Neural crest cell (in vitro differentiated cells): ENCODE measurements at places on chromosomes 1 and 21.
A peak's percentile ranks its signal among the peaks of the same experiment; 100 is the strongest.

- no peak for DNase-seq
Observed at GRCh38 chr1:69523032-69523431, 44.7 kb upstream of the LRRC7 start.

- DNase-seq, result no peak
Observed at GRCh38 chr1:194474701-194475100, 1288.3 kb upstream of the B3GALT2 start.

DNA sequence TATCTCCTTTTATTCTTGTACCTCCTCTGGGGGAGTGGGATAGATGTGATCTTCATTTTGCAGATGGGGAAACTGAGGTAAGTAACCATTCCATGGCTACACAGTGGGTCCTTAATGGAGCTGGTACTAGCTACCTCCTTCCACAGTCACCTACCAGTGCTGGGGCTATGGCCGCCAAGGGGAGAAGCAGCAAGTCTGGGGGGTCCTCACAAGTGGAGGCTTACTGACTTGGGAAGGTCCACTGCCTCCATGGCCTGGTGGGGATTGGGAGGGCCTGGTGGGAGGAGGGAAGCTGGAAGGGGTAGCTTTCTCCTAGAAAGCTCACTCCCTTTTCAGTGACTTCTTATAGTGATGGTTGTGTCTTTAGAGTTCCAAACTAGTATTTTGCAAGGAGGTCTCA lies 5.9 kb upstream of the FOXO6 start:
- DNase-seq, result no peak

GRCh38 chr1:205492201-205492667 lies 12.2 kb upstream of the CDK18 start:
- no peak for DNase-seq

GRCh38 chr21:31869750-31870149 lies 3.1 kb upstream of the HUNK start:
- no peak for DNase-seq

DNA sequence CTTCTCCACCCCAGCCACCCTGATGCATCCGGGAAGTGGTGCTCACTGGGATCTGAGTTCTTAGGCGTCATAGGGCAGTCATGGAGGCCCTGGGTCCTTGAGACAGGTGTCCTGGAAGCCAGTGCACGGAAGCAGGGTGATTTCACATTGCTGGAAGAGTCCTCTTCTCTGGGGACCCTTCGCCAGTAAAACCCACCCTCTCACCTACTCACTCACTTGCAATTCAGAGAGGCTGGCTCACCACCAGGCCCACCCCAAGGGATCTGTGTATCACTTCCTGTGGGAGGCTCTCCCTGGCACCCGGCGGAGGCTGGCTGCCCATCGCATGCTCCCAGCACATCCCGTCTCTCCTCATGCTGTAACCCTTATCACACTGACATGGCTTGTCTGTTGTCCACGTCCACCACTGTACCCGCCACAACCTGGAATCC lies 40.2 kb upstream of the EPS8L3 start:
- no peak for DNase-seq

- DNase-seq, result no peak
Observed at GRCh38 chr21:35399002-35399530, 350.0 kb upstream of the RUNX1 start.

GRCh38 chr1:178457651-178458050 lies 39.1 kb downstream of the CLEC20A start:
- no peak for DNase-seq

DNA sequence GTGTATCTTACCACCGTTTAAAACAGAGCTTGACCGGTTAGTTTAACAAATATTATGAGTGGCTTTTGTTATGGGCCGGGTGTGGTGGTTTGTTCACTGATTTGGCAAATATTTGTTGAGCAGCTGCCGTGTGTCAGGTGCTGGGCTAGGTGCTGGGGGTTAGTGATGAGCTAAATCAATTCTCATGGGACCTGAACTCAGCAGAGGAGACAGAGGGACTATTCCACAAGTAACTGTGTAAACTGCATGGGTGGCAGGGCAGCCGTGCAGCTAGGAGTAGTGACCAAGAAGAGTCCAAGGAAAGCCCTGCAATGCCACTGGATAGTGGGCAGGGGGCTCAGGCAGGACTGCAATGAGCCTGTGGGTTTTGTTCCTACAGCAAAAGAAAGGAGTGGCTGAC lies 11.2 kb upstream of the C2CD2 start:
- no peak for DNase-seq

DNA sequence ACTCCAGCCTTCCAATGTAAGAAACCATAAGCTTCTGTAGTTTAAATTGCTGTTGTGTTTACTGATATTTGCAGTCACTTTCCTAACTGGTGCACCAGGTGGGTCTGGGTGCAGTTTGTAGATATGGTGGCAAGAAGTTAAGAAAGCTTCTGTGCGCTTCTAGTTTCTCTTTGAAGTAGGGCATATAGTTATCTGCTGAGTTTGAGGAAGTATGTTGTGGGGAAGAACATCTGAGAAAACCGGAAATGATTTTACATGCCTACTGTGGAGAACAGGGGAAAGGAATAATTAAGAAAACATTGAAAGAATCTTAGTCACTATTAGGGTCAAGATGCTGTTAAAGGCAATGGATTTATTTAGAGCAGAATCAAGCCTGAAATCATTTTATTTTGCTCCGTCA lies 14.9 kb upstream of the SLC44A5 start:
- no peak for DNase-seq

GRCh38 chr1:234559152-234559901 lies 50.7 kb downstream of the IRF2BP2 start:
- no peak for DNase-seq

GRCh38 chr1:111948209-111949171 lies 41.0 kb downstream of the KCND3 start:
- no peak for DNase-seq

DNA sequence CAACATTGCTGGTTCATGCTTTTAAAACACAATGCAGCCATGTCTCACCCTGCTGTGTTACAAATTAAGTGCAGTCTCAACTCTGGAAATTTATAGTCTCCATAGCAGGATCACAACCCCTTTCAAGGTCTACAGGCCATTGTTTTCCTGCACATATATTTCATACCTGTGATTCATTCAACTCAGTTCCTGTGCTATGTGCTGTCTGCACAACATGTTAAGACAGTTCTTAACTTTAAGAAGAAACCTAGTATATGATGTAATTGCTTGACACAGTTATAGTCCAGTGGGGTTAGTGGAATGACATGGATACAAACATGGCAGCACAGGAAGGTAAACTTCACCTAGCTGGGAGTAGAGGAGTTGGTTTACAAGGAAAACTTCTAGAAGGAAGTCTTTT lies 106.4 kb downstream of the IFI44 start:
- DNase-seq, result no peak

GRCh38 chr21:25589887-25590286 lies 17.4 kb downstream of the MRPL39 start:
- no peak for DNase-seq

GRCh38 chr1:36163426-36163825 lies 7.5 kb downstream of the MAP7D1 start:
- DNase-seq, result no peak

GRCh38 chr1:205915354-205915990 lies 27.8 kb downstream of the SLC26A9 start:
- DNase-seq, result no peak

- no peak for DNase-seq
Observed at GRCh38 chr1:19654386-19654785, 10.3 kb downstream of the NBL1 start.

DNA sequence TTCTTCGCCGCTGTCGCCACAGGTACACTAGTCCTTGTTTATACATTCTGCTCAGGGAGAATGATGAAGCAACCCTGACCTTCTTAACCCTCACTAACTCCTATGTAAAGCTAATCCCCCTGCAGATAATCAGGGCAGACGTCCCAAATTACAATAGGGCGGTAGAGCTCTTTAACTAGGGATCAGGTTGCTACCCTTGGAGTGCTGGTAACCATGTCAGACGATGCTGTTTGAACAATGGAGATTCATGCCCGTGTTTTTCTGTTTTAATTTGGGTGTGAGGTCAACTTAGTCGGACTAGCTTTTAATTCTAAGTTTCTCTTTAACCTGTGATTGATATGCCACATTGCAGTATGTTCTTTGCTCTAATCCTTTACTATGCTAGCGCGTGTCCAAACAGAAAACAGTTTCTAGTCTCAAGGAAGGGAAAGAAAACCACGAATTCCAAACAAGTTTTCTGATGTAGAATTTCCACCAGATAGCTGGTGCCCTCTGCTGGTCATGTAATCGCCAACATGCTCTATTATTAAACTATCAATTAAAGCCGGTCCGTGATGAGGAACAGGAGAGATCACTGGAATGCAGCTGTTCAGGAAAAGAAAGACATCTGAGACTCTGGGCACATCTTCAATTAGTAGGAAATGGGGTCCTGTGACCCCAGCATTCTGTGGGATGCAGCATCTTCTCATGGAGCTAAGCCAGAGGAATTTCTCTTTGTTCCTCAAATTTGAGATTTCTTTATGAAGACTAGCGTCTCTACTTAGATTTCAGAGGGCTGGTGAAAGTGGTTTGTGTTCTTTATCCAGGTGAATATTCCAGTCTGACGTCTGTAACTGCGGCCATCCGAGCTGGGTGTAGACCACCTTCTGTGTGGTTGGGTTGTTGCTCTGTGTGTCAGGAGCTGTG lies 18.3 kb upstream of the VAMP3 start:
- peak; percentile 69 for DNase-seq

- DNase-seq, result no peak
Observed at GRCh38 chr1:199279067-199279466, 640.2 kb downstream of the PTPRC start.

DNA sequence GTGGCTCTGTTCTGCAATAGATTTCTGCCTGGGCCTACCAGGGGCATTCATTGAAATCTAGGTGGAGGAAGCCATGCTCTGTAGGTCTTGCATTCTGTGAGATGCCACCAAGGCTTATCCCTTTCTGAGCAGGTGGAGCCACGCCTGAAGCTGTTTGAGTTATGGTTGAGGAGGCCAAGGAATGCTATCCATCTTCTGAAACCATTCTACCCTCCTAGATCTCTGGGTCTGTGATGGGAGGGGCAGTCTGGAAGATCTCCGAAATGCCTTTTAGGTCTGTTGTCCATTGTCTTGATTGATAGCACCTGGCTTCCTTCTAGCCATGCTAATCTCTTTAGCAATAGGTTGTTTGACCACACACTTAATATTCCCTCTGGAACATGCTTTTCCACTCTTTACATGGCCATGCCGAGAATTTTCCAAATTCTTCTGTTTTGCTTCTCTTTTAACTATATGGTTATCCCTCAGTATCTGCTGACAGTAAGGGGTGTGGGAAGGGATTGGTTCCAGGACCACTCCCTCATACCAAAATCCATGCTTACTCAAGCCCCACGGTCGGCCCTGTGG lies 45.2 kb downstream of the AK4 start:
- no peak for DNase-seq

DNA sequence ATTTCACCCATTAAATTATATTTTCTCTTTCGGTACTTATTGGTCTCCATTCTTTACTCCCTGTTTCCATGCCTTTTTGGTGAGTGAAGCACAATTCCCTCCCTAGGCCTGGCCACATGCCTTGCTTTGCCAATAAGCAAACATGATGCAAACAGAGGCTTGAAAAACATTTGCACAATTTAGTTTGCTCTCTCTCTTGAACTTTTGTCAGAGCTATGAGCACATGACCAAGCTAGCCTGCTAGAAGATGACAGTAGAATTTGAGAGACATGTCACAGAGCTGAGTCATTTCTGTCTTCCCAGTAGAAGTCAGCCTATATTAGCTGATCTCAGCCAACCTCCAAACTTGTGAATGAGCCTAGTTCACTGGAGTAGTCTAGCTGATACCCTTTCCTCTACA lies 24.6 kb downstream of the ANGPTL3 start:
- DNase-seq, result no peak

- no peak for DNase-seq
Observed at GRCh38 chr1:67687649-67688048, 2.6 kb downstream of the GADD45A start.

GRCh38 chr1:199821029-199821779 lies 206.3 kb upstream of the NR5A2 start:
- DNase-seq, result no peak

DNA sequence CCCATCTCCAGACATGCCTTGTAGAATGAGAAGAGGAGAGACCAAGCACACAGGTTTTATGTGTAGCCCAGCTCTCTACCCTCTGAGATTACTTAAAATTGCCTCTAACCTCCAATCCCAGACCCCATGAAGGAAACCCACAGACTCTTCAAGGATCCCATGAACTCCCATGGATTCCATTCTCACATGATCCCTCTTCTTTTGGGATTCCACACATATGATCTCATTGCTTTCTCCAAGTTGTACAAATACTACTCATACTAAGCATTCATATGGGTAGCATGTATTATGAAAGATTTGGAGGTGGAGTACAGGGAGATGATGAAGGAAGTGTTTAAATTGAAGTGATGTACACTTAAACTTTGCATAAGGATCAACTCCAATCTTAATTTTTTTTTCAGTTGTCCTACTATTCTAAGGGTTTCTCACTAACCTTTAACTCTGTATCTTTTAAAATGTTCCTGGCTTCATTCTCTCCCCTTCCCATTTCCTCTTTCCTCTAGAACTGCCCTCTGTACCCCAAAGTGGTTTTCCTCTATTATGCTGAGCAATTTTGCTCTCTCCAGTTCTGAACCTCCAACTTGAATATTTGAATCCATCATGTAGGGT lies 41.6 kb downstream of the MFSD2A start:
- no peak for DNase-seq

DNA sequence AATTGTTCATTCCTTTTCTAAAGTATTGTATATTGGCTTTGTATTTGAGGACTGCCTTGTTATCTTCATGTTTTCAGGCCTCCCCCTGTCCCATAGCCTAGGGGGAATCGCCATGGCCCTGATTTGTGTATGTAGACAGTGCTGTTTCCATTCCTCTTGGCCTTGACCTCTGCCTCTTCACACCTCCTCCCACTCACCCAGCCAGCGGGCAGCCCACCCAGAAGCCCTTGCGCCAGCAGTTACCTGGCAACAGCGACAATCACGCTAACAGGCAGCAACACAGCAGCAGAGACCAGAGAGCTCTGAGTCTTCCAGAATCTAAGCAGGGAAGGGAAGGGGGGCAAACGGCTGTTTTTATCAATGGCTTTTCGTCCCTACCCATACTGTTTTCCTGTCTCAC lies 50.0 kb upstream of the NPL start:
- DNase-seq, result peak; percentile 57

DNA sequence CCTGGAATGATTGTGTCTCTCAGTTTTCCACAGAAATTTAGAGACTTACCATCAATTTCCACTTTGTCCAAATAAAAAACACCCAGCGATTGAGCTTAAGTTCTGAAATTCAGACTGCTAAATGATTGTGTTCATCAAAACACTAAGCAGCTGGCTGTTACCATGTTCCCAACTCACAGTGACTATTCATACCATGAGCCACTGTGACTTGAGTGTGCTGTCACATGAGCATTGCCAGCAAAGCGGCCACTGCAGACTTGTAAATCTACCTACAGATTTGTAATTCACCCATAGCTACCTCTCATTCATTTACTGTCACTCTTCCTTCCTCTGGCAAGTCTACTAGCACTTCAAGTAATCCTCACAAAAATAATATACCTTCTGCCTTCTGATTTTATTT lies 17.2 kb upstream of the PRKAB2 start:
- no peak for DNase-seq
